CD8-positive, alpha-beta memory T cell (primary cell): ENCODE measurements at places on chromosomes 7 and 10.
A peak's percentile ranks its signal among the peaks of the same experiment; 100 is the strongest.

- peak; percentile 18 for DNase-seq
These were observed 17.1 kb downstream of the ZNF485 start for GRCh38 chr10:43623351-43623750.

DNA sequence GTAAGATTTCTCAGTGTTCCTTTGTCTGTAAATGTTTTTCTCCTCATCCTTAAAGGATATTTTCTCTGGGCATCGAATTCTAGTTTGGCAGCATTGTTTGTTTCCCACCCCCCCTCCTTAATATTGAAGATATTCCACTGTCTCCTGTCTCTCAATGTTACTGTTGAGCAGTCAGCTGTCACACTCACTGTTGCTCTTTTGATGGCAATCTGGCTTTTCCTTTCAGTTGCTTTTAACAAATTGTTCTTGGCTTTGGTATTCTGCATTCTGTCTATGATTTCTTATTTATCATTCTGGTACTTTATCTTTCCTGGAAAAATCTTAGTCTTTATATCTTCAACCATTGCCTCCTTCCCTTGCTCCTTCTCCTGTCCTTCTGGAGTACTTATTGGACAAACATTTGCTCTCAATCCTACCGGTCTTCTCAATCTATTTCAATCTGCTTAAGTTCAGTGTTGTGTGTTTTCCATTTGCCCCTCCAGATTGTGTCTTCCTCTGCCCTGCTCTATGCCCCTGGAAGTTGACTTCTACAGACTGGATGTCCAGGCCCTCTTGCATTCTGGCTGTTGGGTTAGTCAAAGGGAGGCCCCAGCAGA is 9.3 kb upstream of the GTPBP4 start:
- no peak for DNase-seq

- DNase-seq = no peak
These were observed 10.8 kb upstream of the HOXA2 start for GRCh38 chr7:27112955-27113949.

DNA sequence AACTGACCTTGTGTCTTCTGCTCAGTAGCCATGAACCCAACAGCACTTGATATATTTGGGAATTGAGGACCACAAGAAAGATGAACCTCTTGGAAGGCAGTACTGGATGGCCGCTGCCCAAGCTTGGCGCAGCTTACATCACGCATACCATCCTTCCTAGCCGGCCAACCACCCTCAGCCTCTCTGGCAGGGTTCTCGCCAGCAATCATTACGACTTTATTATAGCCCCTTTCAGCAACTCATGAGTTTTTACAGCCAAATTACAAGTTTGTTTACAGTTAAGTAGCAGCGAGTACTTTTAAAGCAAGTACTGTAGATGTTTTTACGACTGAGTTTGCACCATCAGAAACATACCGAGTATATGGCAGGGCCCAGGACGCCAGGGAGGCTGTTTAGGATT is 769.1 kb downstream of the SUGCT start:
- DNase-seq = no peak

DNA sequence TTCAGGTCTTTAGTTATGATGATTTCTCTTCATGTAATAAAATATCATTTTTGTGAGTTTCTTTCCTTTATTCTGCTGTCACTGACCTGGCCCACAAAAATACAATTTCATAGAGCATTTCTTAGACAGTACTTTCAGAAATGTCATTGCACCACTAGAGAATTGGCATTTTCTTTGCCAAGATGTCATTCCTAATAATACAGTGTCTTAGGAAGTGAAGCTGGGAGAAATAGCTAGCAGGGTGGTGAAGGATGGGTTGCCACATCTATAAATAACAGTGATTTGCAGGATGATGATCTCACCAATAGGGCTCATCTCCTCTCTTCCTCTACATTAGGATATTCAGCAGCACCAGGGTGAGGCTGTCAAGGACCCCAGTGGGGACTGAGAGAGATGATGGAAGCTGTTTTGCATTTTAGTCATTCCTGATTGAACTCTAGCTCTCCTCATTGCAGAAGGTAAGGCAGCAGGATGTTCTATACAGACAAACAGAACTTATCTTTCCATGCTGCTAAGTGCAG is 452.1 kb downstream of the NXPH1 start:
- DNase-seq = no peak
